ENCODE measurements at places on chromosomes 2 and 18. TPM values are rescaled to one million over a fixed set of nuclear protein-coding genes. Genes with fewer than 3 reads are reported as not detected.

DNA sequence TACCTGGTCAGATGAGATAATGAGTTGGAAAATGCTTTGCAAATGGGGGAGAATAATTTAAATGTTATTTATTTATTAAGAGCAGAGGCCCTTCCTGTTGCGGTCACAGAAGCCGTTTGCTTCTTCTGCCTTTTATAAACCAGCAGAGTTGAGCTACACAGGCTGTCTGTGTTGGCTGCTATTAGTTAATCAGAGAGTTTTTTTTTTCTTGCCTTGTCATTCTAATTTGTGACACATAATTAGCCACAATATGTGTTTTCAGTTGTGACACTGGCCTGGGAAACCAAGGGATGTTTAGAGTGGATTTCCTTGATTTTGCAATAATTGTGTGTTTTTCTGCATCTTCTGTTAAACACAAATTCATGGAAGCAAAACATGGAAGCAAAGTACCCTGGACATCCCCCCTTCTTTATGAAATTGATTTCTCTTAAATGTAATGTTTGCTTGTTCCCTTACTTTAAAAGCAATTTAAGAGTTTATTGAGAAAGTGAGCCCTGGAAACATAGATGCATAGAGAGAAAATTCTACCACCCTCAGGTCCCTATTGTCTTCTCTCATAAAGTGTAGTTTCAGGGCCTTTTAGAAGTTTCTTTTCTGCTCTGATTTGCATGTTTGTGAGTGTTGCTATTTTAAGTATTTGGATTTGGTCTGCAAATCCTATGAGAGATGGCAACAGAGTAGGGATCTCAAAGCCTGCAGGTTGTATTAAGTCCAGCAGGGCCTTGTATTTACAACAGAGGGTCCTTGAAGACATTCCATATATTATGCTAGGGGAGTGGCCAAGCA is 22.8 kb upstream of the IL37 start:
- no peak for DNase-seq

GRCh38 chr2:9663008-9663879 is 32.4 kb upstream of the YWHAQ start:
- no peak for DNase-seq

DNA sequence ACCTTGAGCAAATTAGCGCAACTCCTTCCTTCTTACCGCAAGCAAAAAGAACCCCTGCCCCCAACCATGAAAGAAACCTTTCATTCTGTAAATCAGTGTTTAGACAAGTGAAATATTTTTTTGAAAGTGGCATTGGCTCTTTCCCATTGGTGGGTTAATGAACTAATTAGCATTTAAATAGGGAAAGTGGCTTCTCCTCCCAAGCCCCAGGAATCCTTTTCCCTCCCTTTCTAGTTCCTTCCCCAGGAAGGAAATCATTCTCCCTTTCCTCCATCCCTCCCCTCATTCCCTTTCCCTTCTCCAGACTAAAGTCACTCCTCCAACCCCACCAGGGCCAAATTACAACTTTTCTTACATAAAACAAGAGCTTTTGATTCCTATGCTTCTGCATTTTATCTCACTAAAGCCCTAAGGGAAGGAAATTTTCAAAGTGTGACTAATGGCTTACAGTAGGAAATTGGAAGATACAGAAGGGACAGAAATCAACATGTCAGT is 22.9 kb upstream of the TYMS start:
- DNase-seq: no peak

PLEKHH2 gene
- 0.12 TPM for total RNA-seq

DNA sequence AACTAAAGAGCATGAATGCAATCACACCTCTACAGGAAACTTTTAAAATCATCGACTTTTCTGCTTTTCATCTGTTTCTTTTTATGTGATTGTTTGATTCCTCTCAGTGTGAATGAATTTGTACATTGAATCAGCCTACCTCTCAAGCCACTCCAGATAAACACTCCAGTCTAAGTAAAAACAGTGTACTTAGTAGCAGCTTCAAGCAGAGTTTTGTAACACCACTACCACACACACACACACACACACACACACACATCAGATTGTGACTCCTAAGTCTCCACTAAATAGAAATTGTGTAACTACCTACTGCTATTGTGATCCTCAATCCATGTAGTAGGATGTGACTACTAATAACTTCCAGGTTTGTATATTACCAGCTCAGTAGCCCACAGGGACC is 65.3 kb upstream of the EPB41L5 start:
- DNase-seq: no peak

MRO gene
- not detected for total RNA-seq

DNA sequence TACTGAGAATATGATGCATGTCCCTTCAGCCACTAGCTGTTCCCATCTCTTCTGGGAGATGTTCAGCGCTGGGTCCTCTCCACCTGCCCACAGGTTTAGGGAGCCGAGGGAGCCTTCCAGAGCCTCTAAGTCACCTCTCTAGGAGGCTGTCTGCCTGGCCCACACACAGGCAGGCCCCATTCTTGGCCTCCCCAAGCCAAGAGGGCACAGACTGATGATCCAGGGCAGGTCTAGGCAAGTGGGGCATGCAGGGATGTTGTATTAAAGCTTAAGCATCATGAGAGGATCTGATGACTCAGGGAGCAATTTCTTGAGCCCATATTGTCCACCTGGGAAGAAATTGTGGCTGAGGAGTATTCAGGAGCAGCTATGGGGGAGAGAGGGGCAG is 19.9 kb downstream of the TMSB10 start:
- no peak for DNase-seq

DNA sequence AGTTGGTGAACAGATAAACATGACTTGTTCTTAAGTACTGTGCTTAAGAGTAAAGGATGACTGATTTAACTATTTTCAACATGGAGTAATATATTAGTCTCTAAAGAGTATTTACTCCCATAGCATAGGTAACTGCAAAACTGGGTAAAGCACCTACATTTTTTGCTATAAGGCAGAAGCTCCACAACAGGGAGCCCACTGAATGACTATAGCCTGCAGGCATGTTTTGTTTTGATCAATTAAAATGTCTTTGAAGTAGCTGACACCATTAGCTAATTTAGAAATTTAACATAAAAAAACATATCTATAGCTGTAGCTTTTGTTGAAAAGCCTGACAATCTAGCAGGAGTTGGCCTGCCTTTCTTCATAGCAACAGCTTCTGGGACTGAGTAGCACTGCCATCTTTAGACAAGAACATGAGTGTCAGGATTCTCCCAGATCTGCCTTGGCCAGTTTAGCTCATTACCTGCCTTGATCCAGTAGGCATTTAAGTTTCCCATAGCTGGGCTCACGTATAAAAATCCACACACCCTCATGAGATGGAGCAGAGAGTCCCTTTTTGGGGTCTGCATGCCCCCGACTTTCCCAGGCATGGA is 1935.1 kb upstream of the PIK3C3 start:
- DNase-seq: no peak

DNA sequence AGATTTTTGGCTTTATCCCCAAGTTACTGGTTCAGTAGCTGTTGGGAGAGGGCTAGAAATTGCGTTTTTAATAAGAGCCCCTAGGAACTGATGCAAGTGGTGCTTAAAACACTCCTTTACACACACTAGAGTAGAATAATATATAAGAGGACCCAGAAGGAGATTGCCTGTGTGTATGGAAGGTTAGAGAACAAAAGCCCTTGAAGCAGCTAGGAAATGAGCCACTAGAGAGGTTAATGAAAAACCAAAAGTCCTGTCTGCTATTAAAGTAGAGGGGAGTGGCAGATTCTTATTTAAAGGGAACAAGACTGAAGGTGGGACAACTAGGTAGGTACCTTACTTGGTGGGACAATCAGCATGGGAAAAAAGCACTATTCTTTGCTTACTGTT is 14.4 kb upstream of the SLC39A10 start:
- no peak for DNase-seq

Measured in activated T-helper 1 cell treated with anti-CD3 and anti-CD28 coated beads, Interleukin-12 subunit alpha, Interleukin-12 subunit beta, Interleukin-2, Interleukin-4 antibody, amounts not matched to agents 30 ng/mL and 10 ng/mL and 1 ng/mL, durations not matched to agents 14 hours and 24 hours and 36 hours (primary cell).